Activated CD4-positive, alpha-beta T cell treated with anti-CD3 and anti-CD28 coated beads for 4 hours (primary cell): ENCODE measurements at places on chromosomes 7 and 10.

DNA sequence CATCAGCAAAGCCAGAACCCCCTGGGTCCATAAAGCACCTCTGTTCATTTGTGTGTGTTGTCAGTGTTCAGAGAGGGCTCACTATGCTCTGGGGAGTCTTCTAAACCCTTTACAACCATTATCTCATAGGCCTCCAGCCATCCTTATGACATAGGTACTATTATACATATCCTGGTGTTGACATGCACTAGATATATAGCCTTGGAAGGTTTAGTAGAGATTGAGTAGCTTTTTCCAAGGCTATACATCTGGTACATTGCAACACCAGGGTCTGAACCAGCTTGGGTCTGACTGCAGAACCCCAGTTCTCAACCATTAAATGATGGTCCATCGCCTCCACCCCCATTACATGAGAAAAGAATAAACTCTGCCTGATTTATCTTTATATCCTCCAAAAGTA lies 253.6 kb upstream of the MKLN1 start:
- no peak for DNase-seq

DNA sequence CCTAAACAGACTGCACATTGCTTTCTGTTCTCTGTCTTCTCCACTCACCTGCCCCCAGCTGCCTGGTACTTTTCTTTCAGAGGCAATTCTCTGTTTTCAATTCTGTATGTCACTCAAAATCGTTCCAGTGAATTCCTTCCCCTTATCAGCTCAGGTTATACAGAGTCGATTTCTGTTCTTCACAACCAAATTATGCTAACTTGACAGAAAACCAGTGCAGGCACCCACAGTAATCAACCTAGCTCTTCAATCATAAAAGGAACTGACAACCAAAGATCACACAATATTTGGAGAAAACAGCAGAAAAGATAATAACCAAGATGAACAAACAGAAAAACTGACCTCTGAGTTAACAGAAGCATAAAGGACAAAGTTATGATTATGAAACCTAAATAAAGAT lies 303.3 kb upstream of the PHYHIPL start:
- no peak for DNase-seq

DNA sequence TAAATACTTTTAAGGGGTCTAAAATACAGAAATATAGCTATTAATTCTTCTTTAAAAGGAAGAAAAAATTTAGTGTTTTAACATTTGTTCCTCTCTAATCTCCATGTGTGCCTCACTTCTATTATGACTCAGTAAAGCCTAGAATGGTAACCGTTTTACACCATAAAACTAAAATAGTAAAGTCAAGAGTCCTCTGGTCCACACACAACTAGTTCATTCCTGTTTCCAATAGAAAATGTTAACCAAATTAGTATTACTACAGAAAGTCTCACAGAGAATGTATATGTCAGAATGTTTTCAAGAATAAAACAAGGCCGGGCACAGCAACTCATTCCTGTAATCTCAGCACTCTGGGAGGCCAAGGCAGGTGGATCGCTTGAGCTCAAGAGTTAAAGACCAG lies 55.8 kb downstream of the CNOT4 start:
- no peak for DNase-seq

GRCh38 chr7:22751341-22751740 lies 24.3 kb downstream of the IL6 start:
- DNase-seq: no peak

DNA sequence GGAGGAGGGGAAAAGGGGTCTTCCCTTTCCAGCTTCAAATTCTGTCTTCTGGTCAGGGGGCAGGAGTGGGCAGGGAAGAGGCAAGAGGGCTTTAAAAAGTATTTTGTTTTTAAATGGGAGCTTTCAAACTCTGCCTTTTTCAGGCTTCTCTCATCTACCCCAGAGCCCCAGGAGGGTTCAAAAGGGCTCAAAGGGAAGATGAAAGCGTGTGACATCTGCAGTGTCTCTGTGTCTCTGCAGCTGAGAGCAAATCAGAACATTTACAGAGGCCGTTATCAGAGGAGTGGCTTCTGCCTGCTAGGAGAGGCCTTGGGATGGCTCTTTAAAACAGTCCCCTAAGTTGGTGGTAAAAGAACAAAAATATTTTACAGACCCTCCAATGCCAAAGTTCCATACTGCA lies 30.3 kb downstream of the TRIM8 start:
- no peak for DNase-seq

GRCh38 chr7:47335071-47335470 lies 246.8 kb downstream of the TNS3 start:
- DNase-seq: no peak

DNA sequence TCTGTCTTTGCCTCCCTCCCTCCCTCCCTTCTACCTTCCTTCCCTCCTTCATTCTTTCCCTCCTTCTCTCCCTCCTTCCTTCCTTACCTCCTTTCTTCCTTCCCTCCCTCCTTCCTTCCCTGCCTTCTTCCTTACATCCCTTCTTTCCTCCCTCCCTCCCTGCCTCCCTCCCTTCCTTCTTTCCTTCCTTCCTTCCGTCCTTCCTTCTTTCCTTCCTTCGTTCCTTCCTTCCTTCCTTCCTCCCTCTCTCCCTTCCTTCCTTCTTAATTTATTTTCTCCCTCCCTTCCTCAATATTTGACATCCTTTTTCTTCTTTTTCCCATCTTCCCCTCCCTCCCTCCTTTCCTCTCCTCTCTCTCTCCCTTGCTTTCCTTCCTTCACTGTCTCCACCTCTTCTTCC lies 301.8 kb downstream of the GATA3 start:
- no peak for DNase-seq

DNA sequence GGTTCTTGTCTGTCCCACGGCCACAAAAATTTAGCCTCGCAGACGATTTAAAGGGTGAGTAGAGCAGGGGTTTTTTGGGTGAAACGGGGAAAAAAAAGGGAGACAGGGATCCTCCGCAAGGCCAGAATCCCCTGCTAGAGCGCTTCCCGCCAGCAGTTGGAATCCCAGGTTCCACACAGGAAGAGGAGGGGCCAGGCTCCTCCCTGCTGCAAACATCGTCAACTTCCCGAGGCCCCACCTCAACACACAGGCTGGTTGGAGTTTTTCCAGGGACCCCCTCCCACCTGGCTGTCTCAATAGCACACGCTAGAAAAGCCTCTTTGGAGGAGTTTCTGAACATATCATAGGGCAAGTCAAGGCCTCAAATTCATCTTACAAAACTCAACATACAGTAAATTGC lies 112.7 kb downstream of the MTERF1 start:
- no peak for DNase-seq

- no peak for DNase-seq
Measured at GRCh38 chr10:126252884-126253610, 135.2 kb downstream of the ADAM12 start.

- no peak for DNase-seq
Measured at GRCh38 chr10:609868-610545, 79.5 kb downstream of the DIP2C start.

DNA sequence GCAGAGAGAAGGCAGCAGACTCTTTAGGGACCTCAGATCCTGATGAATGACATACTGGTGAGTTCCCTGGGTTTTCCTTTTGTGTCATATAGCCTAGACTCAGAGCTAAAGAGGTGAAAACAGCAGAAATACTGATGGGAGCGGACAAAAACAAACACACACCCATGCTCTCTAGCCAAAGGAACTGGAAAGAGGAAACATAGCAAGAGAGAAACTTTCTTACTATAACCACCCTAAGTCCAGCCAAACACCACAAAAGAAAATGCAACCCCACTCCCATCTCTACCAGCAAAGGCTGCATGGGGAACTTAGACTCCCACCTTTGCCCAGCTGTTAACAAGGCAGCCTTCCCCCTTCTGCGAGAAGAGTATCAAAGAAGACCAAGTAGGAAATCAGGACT lies 16.3 kb downstream of the GSAP start:
- DNase-seq: no peak

DNA sequence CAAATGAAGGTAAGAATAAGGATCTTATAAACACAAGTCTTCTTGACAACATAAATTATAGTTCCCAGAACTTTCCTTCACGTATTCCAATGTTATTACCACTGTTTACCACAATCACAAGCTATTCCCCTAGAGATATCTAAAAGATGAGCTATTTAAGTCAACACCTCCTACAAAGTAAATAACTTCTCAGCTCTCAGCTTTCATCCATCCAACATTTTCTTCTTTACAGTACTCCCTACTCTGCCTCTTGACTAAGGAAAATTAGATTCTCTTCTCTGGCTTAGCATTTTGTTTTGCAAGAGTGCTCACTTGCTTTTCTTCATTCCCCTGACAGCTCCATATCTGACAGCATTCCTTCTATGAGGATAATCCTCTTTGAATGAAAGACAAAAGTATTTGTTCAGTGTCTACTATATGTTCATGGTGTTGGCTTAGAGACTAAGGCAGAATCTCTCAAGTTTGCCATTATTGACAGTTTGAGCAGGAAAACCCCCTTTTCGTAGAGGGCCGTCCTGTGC lies 93.0 kb upstream of the IL6 start:
- no peak for DNase-seq

- no peak for DNase-seq
Measured at GRCh38 chr7:157692460-157693011, 355.7 kb downstream of the DNAJB6 start.

DNA sequence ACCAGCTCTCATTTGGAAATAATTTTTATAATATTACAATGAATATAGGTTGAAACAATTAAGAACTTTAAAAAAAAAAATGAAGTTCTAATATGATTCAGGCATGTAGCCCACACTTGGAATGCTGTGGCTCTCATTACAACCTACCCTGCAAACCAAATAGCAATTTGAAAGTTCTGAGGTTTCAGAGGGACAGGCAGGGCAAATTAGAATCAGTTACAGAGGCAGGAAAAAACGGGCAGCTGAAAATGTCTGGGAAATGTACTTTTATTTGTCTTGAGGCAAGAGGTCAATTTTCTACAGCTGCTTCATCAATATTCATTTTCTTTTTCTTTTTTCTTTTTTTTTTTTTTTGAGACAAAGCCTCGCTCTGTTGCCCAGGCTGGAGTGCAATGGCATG lies 95.3 kb downstream of the PIP4K2A start:
- DNase-seq: no peak

DNA sequence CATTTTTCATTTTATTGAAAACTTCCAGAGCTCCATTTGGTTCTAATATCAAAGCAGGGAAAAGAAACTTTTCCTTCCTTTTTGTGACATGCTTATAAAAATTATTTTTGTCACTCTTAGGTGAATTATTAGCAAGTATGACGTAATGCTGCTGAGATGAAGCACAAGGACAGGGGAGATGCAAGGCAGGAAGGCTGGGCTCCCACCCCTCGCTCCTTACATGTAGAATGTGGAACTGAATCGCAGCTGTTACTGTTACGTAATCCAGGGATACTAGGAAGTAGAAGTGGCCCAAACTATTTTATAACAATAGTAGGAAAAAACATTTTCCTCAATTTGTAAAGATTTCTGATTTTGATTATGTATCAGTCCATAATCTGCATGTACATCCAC lies 17.1 kb upstream of the GTPBP4 start:
- DNase-seq: no peak

GRCh38 chr7:6917258-6917657 lies 91.2 kb upstream of the CCZ1B start:
- no peak for DNase-seq

GRCh38 chr7:127708788-127709187 lies 56.8 kb downstream of the SND1 start:
- DNase-seq: peak; percentile 80

DNA sequence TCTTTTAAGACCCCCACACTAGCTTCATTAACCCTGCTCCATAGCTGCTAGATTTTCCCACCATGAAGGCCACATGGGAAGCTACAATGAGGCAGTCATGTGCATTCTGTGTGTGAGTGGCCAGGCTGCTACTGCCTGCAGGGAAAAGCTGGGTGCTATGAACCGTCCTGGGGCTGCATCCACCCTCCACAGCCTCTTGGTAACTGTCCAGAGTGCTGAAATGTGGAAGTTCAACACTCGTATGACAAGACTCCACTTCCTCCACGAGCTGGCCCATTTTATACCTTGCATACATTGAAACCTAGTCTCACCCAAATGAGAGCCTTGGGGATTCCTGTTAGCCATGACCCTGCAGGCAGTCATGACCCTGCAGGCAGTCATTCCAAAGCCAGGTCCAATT lies 59.4 kb downstream of the CUZD1 start:
- no peak for DNase-seq

- no peak for DNase-seq
Measured at GRCh38 chr10:51073453-51074237, 642 bp upstream of the PRKG1 start.

GRCh38 chr10:96878057-96878456 lies 46.0 kb downstream of the LCOR start:
- DNase-seq: no peak

DNA sequence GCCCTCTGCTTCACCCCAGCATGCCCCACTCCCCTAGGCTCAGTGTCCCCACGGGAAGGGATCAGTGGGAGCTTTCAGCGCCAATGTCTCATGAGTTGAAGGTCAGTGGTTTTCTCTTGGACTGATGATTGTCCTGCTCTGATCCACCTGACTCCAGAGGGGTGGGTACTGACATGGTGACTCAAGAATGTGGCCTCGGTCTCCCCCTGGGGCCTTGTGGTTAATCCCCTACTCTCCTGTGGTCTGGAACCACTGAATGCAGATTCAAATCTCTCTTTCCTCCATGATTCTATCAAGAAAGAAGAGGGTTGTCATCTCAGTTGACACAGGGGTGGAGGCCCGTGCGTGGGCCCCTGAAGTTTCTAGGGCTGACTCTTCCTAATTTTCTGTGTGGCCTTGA lies 176.9 kb downstream of the RPS24 start:
- no peak for DNase-seq

DNA sequence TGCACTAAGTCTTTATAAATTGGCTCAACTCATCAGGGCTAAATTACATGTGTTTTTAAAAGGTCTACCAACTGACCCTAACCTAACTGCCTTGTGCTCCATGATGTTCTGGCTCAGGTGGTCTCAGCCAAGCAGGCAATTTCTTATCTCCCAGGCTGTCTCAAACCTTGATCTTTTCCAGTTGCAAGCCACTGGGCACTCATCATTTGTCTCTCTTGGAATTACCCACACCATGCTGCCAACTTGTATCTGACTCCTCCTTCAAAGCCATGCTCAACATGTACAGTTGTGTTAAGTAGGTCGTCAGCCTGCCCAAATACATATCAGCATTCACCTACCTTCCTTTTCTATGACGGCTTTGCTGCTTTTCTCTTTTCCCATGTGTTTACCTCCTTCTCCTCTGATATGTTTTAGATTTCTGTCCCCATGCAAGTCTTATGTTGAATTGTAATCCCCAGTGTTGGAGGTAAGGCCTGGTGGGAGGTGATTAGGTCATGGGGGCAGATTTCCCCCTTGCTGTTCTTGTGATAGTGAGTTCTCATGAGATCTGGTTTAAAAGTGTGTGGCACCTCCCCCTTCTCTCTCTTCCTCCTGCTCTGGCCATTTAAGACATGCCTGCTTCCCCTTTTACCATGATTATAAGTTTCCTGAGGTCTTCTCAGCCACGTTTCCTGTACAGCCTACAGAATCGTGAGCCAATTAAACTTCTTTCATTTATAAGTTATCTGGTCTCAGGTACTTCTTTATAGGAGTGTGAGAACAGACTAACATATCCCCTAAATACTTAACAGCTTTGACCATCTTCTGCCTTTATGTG lies 130.0 kb downstream of the ELAPOR2 start:
- DNase-seq: no peak

GRCh38 chr7:37186753-37187152 lies 261.9 kb downstream of the ELMO1 start:
- DNase-seq: no peak
